ENCODE measurements at places on chromosomes 3 and 15. TPM values are rescaled to one million over a fixed set of nuclear protein-coding genes. Genes with fewer than 3 reads are reported as not detected.

DNA sequence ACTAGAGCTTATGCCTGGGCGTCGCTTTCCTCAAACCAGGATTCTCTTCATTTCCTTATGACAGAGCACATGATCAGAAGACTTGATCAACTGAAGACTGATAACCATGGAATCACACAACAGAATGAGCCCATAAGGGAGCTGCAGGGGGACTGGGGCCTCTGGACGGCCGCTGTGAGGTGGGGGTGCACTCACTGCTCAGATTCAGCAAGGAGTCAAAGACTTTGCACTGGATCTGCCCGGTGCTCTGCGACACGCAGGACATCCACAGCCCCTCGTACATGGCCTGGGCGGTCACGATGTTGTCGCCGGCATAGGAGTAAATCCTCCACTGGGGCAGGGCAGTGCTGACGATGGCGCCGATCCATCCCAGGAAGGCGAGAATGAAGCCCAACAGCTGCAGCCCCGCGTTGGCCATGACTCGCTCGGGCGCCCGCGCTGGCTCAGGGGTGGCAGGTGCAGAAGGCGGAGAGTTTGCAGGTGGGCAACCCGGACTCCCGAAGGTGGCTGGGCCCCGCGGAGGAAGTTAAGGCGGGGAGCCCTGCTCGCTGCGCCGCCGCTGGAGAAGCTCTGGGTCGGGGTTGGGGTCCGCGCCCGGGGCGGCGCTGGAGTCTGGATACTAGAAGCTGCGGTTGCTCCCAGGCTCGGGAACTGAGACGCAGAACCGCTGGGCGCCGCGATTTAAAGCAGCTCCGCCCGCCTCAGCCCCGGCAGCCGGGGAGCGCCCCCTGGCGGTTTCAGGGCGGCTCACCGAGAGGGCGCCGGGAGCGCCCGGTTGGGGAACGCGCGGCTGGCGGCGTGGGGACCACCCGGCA lies at the start of gene CLDN1:
Gene CLDN1 (minus strand): TSS at position 658 of the 815 bp plus-strand sequence. CDS start 240 bp downstream, at position 418.
- peak; percentile 87 for DNase-seq

GRCh38 chr15:80026754-80027153 lies 32.7 kb upstream of the ZFAND6 start:
- no peak for DNase-seq

GRCh38 chr15:39961051-39961450 lies 27.1 kb downstream of the EIF2AK4 start:
- DNase-seq: no peak

The PLAAT1 gene
- 0.47 TPM for total RNA-seq

DNA sequence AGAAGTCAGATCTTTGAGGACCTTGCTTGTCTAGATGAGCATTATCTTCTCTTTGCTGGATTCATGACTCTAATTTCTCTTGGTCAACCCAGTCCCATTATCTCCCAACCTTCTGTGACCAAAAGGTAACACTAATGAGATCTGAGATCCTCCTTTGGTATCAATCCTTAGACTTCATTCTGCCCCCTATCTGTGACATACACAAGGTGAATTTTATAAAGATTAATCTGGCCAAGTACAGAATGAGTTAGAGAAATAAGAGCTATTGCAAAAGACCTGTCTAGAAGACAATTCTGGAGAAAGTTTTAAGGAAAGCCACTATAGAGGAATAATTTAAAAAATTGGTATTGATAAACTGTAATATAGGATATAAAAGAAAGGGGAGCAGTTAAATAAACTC lies 113.8 kb upstream of the KCNMB2 start:
- DNase-seq: no peak

- DNase-seq: no peak
These were observed 33.7 kb downstream of the CGGBP1 start for GRCh38 chr3:88025001-88025552.

DNA sequence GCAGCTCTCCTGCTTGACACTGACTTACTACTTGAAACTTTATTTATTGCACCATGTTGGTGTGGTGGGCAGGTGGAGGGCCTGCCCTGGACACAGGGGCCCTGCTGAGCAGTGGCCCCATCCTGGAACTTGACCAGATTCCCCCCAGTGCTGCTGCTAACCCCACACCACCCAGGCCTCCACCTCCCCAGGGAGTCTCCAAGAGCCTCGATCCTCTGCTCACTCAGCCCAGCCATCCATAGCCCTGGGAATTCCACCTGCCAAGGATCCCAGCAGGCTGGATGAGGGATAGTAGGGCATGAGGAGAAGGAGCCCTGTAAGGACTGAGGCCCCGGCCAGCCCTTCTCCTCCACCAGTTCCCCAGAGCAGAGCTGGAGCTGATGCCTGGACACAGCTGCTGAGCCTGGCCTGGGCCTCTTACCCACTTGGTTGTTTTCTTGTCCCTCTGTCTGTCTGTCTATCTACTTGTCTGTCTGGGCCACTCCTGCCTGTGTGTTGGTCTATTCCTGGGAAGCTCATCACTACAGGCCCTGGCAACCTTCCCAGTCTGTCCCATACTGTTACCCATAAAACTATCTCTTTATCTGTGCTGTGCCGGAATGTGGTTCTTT lies 2.8 kb downstream of the CHAC1 start:
- DNase-seq: no peak

- DNase-seq: peak; percentile 33
These were observed 462 bp downstream of the IGDCC3 start for GRCh38 chr15:65377105-65377975.

The SORD gene
- total RNA-seq: 3.6 TPM

DNA sequence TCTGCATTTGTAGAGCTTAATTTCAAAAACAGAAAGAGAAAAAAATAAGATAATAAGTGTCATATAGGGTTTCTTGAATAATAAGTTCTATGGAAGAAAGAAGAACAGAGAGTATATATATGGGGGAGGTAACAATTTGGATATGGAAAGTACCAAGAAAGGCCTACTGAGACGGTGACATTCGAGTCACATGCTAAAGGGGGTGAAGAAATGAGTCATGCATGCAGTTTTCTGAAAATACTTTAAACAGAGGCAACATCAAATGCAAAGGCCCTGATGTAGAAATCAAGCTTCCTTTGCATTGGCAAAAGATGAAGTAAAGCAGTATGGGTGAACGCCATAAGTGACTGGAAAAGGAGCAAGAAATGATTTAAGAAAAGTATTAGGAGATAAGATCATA lies 371.6 kb upstream of the ZNF385D start:
- no peak for DNase-seq

- no peak for DNase-seq
These were observed 478.0 kb downstream of the GABRG3 start for GRCh38 chr15:27448986-27449385.

- DNase-seq: peak; percentile 28
These were observed 59.8 kb upstream of the THSD4 start for GRCh38 chr15:71055461-71055860.

DNA sequence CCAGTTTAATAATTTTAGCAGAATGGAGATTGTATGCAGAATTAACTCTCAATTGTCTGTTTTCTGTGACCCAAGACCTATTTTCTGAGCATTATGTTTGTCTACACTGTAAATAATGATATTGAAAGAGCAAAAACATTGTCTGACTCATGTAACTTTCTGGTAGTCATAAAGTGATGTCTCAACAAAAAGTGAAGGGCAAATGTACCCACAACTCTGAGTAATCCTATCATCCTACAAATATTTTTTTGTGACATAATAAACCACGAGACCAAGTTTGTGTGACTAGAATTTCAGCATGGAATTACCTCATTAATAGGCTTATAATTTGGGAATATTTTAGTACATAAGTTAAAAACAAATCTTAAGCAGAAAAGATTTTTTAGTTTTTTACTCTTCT lies 15.4 kb upstream of the ABHD10 start:
- peak; percentile 44 for DNase-seq

The KNG1 gene
- total RNA-seq: not detected

The MUC4 gene
- not detected for total RNA-seq

GRCh38 chr3:142975316-142975995 lies 12.0 kb upstream of the PAQR9 start:
- no peak for DNase-seq

The EBLN2 gene
- 5.2 TPM for total RNA-seq

The SPATA12 gene
- total RNA-seq: 0.17 TPM

DNA sequence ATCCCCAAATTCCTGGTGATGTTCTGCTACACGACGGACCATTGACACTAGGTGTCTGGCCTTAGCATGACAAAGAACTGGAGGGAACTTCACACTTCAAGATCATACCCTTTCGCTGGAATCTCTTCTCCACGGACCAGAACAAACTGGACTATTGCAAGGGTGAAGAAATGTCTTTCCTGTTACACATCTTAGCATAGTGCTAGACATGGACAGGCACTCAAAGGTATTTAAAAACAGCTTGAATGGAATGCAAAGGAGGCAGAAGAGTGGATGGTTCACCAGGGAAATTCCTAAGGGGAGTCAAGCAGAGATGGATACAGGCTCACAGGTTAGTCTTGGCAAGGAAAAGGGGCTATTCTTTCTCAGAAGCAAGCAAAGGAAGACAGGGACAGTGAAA lies 33.5 kb upstream of the PDZRN3 start:
- no peak for DNase-seq

The ARGFX gene
- not detected for total RNA-seq

DNA sequence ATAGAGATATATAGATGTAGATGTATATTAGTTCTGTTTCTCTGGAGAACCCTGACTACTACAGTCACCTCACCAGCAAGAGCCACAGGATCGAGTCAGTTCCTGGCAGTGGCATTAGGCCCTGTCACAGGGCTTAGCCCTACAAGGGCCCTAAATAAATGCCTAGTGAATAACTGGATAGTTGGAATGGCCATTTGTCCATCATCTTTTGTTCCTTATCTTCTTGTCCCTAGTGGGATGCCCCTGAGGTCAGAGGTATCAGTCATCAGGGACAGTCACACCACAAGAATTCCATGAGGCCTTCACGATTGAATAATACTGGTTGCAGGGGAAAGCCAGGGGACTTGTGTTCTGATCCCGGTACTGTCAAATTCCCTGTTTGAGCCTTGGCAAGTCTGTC lies 204.9 kb upstream of the PPP2R3A start:
- DNase-seq: no peak

The CIAO2A gene
- total RNA-seq: 46.6 TPM

DNA sequence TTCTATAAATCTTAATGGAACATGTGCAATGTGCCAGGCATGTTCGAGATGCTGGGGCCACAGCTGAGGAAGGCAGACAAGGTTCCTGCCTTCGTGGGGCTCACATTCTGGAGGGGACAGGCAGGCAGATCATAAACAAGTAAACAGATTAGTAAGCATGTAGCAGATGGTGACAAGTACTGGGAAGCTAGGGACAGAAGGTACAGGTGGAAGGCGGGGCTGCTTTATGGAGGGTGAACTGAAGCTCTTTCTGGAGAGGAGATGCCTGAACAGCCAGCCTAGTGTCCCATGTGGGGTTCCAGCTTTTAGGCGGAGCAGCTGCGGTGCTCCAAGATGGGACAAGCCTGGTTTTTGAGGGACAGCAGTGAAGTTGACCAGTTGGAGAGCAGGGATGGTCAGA lies 74.7 kb upstream of the SNRK start:
- no peak for DNase-seq

The FOXB1 gene
- total RNA-seq: not detected

GRCh38 chr15:61064651-61065050 lies 164.5 kb downstream of the RORA start:
- no peak for DNase-seq

DNA sequence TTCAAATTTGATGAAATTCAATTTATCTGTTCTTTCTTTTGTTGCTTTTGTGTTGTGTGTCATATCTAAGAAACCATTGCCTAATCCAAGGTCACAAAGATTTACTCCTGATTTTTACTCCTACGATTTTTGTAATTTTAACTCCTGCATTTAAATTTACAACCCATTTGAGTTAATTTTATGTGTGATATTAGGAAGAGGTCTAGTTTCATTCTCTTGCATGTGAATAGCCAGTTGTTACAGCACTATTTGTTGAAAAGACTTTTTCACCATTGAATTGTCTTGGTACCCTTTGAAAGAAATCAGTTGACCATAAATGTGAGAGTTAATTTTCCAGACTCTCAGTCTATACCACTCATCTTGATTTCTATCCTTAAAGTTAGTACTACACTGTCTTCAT lies 23.9 kb downstream of the CRTAP start:
- no peak for DNase-seq

- DNase-seq: no peak
These were observed 565.8 kb upstream of the DPPA4 start for GRCh38 chr3:109903100-109903499.

- DNase-seq: no peak
These were observed 60.6 kb upstream of the XCR1 start for GRCh38 chr3:46087871-46088270.

DNA sequence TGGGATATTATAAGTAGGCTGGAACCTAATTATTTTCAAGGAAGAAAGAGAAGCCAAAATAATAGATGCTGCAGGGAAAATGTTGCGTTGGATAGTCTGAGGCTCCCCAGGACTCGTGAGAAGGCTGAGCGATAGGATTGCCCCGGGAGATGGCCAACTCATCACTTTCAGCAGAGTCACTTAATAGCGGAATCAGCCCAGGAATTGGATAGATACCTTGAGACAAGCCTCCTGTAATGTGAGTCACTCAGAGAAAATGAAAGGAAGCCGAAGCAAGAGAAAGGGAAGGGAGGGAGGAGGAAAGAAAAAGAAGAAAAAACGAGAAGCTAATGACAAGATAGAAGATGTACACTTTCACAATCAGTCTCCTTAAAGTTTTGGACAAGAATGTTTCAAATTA lies 94.3 kb downstream of the SQOR start:
- DNase-seq: no peak

GRCh38 chr15:67025719-67026609 lies 39.4 kb upstream of the SMAD3 start:
- DNase-seq: peak; percentile 65

GRCh38 chr3:138254216-138254615 lies 67.1 kb downstream of the ARMC8 start:
- DNase-seq: no peak

The FANCD2 gene
- total RNA-seq: 37.2 TPM

- no peak for DNase-seq
These were observed 21.7 kb downstream of the SEMA3G start for GRCh38 chr3:52423173-52423572.

GRCh38 chr3:13539292-13539638 lies 9.7 kb upstream of the FBLN2 start:
- DNase-seq: no peak

GRCh38 chr15:66704803-66705153 lies 2.7 kb downstream of the SMAD6 start:
- DNase-seq: no peak

- DNase-seq: peak; percentile 65
These were observed 157.3 kb upstream of the CGNL1 start for GRCh38 chr15:57218826-57219576.

- DNase-seq: peak; percentile 78
These were observed 25.3 kb downstream of the CMSS1 start for GRCh38 chr3:99842826-99843589.

GRCh38 chr3:40103829-40104228 lies 205.7 kb upstream of the EIF1B start:
- DNase-seq: no peak

DNA sequence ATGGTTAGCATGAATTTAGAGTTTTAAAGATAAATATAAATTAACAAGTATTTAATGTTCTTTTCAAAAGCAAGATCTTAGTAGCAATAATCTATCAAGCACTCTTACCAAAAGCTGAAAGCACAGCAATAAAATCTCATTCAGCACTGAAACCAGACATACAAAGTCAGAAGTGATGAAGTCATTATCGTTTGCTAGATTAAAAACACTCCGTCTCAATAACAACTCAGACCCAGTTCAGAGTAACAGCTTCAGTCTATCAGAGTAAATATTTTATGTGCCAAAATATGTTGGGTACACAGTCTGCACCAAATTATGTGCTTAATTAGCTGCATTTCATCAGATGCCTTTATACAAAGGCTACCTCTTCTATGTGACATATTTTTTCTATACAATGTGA lies 41.6 kb downstream of the CPA3 start:
- DNase-seq: no peak

- no peak for DNase-seq
These were observed 401.4 kb downstream of the ROBO1 start for GRCh38 chr3:79366414-79366813.

Measured in dermis blood vessel endothelial cell (primary cell).